Activated gamma-delta T cell treated with Interleukin-2 at 50 U/mL for 16 hours (primary cell): ENCODE measurements at places on chromosomes 1 and 21.

DNA sequence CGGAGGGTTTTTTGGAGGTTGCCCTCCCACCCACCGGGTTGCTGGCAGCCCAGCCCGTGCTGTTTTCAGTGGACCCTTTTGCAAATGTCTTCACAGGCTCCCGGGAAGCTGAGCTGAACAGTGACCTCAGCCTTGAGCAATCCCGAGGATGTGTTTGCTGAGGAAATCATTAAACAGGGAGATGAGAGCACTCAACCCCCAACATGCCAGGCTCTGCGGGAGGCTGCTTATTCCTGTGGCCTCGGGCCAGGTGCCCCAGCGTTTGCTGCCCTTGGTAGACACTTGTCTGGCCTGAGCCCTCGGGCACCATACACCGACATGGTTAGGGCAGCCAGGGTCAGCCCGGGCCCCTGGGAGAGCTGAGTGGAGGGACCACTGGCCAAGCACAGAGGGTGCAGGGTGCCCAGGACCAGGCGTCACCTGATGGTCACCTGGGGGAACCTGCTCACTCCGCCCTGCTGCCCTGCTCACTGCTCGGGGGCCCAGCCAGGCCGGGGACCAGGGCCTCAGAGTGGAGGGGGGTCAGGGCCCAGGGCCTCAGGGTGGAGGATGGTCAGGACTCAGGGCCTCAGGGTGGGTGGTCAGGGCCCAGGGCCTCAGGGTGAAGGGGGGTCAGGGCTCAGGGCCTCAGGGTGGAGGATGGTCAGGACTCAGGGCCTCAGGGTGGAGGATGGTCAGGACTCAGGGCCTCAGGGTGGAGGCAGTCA lies 42.5 kb upstream of the POFUT2 start:
- no peak for DNase-seq

DNA sequence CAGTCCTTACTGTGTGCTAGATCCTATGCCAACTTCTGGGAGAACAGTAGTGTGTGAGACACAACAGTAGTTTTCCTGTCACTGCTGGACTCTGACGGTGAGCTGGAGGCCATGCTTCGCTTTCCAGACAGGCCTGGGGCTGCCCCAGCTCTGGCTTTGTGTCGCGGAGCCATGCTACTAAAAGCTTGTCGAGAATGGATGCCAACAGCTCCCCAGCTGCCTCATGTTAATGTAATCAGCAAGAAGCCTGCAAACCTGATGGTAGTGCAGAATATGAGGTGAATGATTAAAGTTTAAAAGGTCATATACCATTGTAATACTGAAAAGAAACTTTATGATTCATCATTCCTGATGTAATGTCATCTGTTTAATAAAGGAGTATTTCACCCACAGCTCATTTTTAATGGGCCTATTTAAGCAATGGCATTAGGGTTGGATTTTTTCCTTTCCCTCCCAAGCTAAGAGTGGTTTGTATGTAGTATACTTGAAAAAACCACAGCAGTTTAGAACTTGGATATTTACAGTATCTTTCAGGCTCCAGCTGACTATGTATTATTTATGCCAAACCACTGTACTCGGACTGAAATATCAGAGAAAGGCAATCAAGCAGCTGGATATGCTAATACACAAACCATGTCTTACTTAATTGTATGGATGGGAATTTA lies 343.0 kb downstream of the NUF2 start:
- no peak for DNase-seq

DNA sequence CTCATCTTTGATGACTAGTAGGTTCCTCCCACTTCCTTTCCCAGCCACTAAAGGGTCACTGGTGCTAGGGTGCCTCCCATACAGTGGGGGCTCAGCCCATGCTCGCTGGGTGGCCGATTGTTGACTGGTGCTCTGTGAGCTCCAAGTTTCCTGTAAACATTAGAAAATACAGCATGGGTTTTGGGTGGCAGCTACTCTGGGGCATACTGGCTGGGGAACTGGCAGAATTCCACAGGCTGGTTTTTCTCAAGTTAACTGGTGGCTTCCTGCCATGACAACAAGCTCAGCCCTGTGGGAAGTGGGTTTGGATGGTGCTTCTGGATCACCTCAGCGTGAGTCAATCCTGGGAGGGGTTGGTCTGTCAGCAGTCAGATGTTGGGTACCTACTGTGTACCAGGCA lies 28.7 kb upstream of the CRNN start:
- DNase-seq: no peak

DNA sequence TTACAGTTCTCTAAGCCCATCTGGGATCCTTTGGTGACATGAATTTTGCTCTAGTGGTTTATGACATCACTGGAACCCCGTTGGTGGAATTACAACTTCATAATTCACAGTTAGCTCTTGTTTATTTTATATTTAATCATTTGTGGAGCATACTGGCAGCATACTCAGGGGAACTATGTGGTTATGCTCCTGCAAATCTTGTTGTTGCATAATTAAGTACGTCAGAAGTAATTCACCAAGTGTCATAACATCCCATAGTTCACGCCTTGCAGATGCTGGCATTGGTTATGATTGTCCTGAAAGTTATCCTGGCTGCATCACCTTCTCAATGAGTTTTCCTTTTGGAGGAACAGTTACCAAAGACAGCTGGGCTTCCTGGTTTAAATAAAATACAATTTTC lies 16.5 kb downstream of the PRRX1 start:
- no peak for DNase-seq

DNA sequence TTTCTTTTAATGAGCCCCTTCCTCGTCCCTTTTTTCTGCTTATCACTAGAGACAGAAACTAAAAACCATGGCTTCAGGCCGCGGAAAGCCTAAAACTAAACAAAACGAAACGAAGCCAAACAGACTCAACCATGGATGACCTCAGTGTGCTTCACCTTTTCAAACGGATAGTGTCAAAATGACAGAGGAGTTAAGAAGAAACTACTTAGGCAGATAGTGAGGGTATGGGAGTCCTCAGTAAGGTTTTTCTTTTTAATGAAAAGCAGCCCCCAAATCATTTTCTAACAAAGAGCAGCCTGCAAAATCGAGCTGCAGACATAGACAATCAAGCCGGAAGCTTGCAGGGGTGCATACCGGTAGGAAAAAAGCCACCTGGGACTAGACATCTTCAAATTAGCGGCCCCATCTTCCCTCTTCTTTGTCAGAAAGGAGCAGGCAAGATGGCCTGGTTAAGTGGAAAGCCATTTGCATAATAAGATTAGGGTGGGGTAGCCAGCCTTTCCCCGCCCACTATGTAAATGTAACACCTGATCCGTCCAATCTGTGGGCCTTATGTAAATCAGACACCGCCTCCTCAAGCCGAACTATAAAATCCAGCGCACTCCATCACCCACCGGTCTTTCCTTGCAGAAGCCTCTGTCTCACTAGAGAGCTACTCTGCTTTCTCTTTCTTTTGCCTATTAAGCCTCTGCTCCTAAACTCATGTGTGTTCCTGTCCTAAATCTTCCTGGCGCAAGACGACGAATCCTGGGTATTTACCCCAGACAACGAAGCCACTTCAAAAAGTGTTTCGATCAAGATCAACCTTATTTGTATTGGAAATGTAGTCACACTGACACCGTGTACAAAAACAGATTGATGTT lies 6.2 kb upstream of the ERO1B start:
- no peak for DNase-seq

- DNase-seq: no peak
Measured at GRCh38 chr1:158071138-158071537, 77.7 kb downstream of the KIRREL1 start.

GRCh38 chr1:228314315-228314657 lies 92.3 kb downstream of the TRIM11 start:
- no peak for DNase-seq

DNA sequence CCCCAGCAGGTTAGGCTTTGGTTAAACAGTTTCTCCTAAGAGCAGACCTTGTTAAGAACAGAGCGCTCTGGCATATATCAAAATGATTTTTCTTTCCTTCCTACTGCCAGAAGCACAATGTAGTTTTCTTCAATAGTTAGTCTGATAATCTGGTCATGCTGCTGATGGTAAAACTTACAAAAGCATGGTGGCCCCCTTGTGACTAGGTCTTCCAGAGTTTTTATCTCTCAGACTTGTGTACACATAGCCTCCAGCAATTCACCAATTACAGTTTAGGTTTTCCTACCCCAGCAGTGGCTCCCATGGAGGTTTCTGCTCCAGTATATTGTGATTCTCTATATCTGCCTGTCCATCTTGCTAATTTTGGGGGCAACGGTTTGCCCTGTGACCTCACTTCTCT lies 73.3 kb upstream of the DPH5 start:
- DNase-seq: no peak

GRCh38 chr1:56644919-56645676 lies at the start of gene PRKAA2:
Gene PRKAA2 (plus strand): TSS chr1:56645314. CDS start chr1:56645388, 74 bp downstream.
- no peak for DNase-seq

GRCh38 chr1:79617777-79618176 lies 611.2 kb upstream of the ADGRL4 start:
- no peak for DNase-seq
